ENCODE measurements at places on chromosomes 12 and 14.
A peak's percentile ranks its signal among the peaks of the same experiment; 100 is the strongest.

GRCh38 chr12:52231305-52232202, 1.5 kb upstream of the KRT7 start:
- DNase-seq: no peak

- no peak for DNase-seq
These were observed 45.4 kb downstream of the NIN start for GRCh38 chr14:50785457-50786063.

GRCh38 chr12:53443955-53444354, 2.4 kb downstream of the PRR13 start:
- DNase-seq: no peak

- DNase-seq: no peak
These were observed 11.3 kb downstream of the NCOR2 start for GRCh38 chr12:124556074-124556466.

DNA sequence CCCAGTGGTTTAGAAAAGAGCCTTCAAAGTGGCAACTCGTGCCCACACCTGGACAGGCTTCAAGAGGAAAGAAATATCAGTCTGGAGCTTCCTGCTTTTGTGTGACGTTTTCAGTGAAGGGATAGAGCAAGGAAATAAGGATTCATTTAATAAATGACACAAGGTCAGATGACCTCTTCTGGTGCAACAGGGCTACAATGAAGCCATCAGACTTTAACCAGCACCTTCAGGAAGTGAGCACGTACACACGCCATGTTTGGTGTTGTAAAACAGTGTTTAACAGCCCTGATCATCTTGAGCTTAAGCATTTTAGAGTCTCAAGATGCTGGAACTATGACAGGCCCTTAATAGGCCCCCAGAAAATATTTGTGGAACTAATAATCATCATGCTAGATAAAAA, 59.1 kb downstream of the CCDC60 start:
- DNase-seq: no peak

DNA sequence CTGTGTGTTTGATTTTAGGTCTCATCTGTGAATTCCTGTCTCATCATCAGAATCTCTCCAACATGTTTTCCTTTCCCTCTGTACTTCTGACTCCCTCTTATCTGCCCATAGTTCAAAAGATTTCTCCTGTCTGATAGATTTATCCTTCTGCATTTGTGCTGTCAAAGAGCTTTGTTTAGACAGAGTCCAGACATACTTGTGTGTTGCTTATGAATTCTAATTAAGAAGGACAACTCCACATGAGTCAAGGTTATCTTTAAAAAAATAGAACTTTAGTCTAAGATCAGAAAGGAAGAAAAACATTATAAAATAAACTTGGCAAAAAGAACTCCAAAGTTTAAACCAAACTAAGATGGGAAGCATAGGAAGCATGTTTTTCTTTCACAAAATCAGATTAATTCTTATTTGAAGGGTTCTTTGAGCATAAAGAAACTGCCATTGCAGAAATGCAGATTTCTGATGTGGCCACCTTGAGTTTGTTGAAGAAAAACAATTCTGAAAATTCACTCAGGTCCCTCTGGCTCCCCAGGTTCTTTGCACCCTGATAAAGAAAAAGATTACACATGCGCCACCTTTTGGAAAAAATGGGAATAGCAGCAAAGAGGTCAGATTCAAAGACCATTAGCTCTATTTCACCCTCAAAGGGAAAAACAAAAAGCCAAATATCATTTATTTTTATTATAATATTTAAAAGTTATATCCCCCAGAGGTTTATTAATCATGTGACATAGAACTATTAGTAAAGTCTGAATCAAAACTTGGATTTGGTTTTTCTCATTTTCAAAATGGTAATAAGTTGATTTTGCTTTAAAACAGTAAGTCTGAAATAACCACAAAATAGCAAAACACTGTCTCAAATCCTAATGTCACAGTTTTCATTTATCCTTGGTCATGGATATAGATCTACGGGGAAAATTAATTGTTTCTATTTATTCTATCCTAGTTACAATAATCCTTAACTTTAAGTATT, 143.7 kb upstream of the DCN start:
- peak; percentile 60 for DNase-seq

- DNase-seq: no peak
These were observed at the start of gene SERPINA3 for GRCh38 chr14:94612174-94612573. SERPINA3 (plus strand) TSS chr14:94612391; CDS start chr14:94614442, 2,051 bp downstream.

GRCh38 chr14:42475289-42475688, 868.6 kb downstream of the LRFN5 start:
- DNase-seq: no peak

- DNase-seq: no peak
These were observed 64.1 kb downstream of the KIF26A start for GRCh38 chr14:104202259-104203070.

DNA sequence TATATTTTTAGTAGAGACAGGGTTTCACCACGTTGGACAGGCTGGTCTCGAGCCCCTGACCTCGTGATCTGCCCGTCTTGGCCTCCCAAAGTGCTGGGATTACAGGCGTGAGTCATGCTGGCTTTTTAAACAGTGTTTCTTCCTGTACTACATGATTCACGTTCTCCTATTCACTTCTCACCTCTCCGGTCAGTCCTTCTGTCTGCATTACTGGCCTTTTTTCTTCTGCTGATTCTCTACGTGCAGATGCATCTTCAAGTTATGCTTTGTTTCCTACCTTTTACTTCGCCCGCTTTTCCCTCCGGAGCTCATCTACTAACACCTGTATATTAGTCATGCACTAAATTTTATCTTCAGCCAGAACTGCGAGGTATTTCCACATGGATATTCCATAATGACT, 296.2 kb upstream of the FLRT2 start:
- DNase-seq: no peak

GRCh38 chr12:94702696-94703095, 52.3 kb upstream of the TMCC3 start:
- no peak for DNase-seq

GRCh38 chr14:52266782-52267181, 716 bp upstream of the PTGDR start:
- no peak for DNase-seq

DNA sequence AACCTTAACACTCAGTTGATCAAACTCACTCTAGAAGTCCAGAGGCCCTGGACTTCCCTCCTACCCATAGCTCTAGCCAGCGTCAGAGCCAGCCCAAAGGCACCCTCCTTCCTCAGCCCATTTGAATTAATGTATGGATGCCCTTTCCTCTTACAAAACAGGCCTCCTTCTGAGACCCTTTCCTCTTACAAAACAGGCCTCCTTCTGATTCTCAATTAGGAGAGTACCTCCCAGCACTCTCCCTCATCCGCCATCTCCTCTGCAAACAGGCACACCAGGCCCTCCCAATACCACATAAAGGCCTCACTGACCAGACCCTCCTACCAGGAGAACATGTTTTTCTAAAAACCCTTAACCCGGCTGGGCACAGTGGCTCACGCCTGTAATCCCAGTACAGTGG, 65.7 kb downstream of the MOK start:
- DNase-seq: no peak

GRCh38 chr14:65229748-65230728, 127.7 kb upstream of the MAX start:
- no peak for DNase-seq

DNA sequence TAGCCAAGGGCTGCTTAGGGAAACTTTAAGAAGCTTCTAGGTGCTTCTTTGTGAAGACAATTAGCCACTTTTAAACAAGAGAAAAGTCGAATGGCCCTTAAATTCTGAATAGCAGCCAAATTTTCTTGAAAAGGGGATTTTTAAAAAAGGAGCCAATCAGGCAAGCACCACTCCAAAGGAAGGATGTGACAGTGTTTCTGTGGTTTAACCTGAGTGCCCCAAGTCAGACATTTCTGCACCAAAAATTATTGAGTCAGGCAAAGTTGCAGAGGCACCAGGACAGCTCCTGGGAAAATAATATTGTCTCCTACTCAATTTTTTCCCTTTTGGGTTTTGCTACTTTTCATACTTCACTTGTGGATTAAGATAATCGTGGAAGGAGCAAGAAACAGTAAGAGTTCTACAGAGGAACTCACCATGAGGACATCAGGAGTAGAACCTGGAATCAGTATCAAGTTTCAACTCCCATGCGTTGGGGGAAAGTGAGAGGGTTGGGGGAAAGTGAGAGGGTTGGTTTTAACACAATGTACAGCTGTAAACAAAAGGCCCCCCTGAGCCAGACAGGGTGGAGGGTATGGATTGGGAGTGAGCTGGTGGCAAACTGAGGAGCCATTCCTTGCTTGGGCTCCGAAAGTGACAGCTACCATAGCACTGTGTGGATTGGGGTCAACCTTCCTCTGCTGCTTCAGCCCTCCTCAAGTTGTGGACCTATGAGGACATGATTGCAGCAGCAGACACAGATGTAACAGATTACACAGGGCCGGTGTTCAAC, 90.8 kb downstream of the SLC38A1 start:
- no peak for DNase-seq

DNA sequence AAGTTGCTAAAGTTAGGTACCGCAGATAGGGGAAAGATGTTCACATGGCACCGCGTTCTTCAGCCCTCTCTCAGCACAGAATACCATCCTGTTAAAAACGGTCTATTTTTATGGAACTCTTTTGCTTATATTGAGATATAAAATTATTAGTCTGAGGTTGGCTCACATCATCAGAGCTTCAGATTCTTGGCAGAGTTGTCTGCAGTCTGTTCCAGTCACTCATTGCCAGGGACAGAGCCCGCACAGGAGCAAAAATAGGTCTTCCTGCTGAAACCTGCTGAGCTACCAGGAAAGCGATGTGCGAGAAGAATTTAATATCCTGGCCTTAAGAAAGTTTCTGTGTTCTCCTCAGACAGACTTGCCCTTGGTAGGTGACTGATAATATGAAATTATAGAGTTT, 249.8 kb downstream of the VRK1 start:
- DNase-seq: no peak

- no peak for DNase-seq
These were observed 115.0 kb upstream of the MDM1 start for GRCh38 chr12:68446901-68447796.

DNA sequence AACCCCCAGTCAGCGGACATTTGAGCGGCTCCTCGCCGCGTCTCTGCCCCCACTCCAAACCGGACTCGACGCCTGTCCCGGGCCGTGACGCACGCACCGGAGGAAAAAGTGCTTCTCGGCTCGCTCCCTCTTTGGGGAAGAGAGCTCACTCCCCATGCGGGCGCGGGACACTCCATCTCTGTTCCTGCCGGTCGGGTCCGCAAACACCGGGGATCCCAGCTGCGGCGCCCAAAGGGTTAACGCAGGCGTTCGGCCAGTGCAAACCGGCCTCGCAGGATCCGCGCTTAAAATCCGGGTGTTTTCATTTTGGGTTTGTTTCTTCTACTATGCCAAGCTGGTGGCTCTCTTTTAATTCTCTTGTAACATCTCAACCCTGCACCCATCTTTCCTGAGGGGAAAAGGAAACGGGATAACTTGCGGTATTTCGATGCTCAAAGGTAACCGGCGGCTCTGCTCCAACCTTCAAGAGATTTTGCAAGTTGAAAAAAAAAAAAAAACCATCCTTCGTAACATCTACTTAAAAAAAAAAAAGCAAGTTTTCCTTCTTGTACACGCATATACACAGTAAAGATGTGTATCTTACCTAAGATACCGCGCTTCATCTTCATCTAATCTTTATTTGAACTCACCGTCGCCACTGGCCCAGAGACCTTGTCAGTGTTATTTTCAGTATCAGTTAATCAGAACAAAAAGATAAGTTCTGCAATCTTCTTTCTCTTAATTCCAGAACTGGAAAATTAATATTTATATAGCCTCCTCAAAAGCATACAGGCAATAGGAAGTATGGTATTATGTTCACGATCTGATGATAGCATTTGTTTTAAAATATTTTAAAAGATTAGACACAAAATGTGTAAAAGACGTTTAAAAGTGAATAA, 1.6 kb upstream of the ATP2B1 start:
- no peak for DNase-seq

GRCh38 chr14:103519837-103520212, 2.8 kb downstream of the CKB start:
- DNase-seq: no peak

All from fibroblast of skin of left quadriceps (primary cell).